Left ventricle myocardium superior (tissue), 1 donor: ENCODE measurements at places on chromosomes 7 and 10.
A peak's percentile ranks its signal among the peaks of the same experiment; 100 is the strongest.

DNA sequence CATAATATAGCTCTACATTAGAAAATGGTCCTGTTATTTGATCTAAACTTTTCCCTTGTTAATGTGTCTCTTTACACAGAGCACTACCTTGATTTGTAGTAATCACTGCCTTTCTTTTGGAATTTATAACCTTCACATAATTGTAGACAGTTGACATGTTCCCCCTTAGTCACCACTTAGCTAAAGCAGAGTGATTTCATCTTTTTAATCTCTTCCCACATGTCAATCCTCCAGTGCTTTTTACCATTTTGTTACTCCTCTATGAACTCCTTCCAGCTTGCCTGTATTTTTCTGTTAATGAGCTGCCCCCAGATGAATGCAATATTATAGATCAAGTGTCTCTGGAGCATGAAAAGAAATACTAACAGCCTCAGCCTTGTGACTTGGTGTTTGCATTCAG lies 2.6 kb upstream of the PPP1R3A start:
- no peak for DNase-seq

DNA sequence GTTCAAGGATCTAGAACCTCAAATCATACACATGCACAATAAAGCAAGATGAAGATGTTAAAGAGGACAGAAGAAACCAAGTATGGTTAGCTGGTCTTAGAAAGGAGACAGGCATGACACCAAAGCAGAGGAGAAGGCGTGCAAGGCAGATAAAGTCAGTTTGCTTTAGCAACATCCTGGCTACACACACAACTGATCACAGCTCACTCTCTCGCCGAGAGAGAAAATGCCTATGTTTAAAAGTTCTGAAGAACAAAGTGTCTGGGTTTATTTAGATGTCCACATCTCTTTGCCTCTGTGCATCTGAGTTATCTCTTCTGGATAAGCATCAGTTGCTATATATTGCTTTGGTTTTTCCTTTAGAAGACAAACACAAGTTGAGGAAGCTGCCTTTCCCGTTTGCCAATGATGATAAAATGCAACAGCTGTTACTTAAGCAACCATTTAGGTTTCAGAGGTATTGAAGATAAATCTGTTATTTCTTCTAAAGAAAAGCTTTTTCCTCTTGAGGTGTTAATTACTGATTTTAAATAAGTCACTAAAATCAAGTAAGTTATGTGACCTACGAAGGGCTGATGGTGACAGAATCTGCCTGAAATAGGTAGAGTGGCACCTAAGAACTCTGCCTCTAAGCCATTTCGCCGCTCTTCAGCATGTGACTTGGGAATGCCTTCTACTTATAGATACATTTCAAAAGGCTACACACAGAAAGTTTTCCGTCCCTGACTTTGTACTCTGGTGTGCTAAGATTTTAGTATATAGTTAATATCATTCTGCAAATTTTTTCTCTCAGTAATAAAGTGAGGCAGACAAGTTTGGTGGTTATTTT lies 146.2 kb upstream of the ASAH2 start:
- DNase-seq, result no peak

- no peak for DNase-seq
Measured at GRCh38 chr7:32559480-32559879, 64.2 kb downstream of the AVL9 start.

DNA sequence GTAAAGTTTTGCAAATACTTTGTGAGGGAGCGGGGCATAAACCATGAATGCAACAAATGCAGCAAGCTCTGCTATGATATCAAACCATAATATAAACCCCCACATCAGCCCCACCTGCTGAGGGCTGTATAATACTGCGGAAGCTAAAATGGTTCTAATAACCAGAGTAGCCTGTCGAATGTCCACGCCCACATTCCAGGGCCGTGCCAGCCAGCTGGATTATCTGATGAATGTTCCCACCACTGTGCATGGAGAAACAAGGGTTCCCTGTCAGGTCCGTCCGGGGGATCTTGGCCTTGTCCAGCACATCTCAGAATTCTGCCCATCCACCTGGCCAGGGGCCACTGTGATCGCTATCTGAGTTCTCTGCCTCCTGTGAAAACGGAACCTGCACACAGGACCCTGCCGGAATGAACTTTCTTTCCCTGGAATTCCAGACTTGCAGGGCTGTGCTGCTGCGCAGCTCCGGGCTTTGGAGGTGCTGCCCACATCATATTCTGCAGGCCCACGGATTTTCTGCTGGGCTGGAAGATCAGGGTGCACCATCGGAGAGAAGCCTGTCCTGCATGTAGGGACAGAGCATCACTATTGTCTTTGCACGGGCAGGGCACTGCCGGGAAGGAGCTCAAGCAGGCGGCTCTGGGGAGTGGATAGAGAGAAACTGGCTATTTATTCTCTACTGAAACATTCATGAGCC lies 77.0 kb upstream of the GNA12 start:
- no peak for DNase-seq

DNA sequence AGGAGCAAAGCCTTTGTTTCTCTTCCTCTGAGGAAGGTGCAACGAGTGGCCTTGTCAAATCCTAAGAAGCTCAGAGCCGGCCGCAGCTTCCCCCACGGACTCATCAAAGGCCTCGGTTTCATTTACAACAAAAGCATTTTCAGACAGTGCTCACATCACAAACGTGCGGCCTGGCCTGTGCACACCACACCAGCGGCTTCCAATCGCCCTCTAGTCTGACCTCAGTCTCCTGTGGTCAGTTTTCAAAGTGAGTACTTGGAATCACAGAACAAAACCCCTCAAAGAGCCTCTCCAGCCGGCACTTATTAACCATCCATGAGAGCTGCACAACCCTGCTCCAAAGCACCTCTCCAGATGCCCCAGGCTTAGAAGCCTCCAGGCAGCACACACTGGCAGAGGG lies 3.3 kb downstream of the RADIL start:
- DNase-seq, result no peak

GRCh38 chr7:17668122-17668521 lies 272.2 kb downstream of the SNX13 start:
- DNase-seq, result no peak

DNA sequence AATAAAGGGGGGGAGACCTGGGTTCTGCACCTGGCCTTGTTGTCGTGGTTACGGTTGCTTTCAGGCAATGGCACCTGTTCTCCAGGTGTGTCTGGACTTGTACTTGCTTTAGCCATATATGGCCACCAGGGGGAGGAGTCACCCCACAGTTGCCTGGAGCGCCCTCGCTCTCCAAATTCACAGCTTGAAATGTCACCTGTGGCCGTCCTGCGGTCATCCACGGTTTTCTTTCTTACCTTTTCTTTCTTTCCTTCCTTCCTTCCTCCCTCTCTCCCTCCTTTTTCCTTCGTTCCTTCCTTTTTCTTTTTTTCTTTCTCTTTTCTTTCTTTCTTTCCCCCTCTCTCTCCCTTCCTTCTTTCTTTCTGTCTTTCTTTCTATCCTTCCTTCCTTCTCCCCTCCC lies 157.2 kb upstream of the ZNF92 start:
- peak; percentile 42 for DNase-seq

GRCh38 chr10:73910764-73911552 lies at the start of gene PLAU:
Gene PLAU, plus strand, starts transcription at chr10:73911132. Its CDS starts 424 bp downstream, at chr10:73911556.
- peak; percentile 77 for DNase-seq

DNA sequence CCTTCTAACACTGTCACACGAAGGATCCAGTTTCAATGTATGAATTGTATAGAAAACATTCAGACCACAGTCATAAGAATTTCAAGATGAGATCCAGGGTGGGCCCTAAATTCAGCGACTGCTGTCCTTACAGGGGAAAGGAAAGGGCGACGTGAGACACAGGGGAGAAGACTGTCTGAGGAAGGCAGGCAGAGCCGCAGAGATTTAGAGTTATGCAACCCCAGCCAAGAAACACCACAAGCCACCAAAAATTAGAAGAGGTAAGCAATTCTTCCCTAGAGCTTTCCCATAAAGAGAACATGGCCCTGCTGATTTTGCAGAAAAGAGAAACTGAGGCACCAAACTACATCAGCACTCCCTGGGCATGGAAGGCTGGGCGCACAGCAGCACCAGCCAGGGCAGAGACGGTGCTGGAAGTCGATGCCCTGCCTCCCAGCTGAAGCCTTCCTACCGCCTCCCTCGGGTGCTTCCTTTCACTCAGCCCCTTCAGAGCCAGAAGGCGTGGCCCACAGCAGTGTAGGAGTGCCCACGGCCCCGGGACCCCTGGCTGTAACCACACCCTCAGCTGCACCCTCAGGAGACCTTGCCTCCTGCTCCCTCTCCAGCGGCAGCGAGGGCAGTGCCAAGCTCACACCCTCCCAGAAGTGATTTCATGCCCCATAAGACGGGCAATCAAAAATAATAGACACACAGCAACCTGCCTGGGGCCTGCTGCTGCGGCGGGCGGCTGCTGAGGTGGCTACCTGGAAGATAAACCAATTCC lies 81.0 kb upstream of the LRRC4 start:
- DNase-seq, result no peak

DNA sequence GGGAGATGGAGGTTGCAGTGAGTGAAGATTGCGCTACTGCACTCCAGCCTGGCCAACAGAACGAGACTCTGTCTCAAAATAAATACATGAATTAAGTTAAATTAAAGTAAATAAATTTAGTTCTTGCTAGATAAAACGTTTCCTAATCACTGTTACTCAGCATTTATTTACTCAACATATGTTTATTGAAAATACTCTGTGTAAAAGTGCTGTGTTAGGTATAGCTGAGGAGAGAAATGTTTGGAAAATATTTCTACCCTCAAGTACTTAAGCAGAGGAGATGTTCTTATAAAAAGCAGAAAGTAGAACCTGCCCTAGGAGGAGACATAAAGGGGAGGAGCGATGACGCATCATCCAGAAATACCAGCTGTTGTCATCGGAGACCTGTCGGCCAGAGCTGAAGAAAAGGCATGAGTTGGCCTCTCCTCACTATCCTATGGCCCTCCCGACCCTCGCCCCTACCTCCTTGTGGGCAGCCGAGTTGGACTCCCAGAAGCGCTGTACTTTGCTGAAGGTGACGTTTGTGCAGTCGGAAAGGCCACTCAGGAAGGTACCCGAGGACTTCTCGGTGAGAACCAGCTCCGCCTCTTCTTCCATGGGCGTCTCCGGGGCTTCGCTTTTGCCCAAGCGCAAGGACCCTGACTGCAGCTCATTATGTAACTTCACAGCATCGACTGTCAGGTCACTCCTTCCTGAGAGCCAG lies 1.1 kb downstream of the RRP12 start:
- DNase-seq, result no peak

DNA sequence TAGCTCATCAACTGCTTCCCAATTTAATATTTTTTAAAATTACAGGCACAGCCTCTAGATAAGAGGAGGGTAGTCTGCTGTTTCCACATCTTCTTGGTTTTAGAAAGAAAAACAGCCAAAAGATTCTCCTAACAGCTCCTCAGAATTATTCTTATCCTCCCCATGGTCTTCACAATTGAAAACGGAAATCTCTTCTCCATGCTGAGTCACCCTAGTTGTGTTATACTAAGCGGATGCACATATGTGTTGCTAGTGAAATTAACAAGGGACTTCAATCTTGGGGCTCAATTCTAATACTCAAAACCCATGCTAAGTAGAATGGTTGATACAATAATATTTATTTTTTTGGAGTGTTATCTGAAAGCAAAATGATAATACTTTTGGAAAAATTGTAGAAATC lies 71.9 kb upstream of the NPY start:
- no peak for DNase-seq

- DNase-seq, result no peak
Measured at GRCh38 chr7:150957133-150958020, 20.7 kb downstream of the KCNH2 start.

DNA sequence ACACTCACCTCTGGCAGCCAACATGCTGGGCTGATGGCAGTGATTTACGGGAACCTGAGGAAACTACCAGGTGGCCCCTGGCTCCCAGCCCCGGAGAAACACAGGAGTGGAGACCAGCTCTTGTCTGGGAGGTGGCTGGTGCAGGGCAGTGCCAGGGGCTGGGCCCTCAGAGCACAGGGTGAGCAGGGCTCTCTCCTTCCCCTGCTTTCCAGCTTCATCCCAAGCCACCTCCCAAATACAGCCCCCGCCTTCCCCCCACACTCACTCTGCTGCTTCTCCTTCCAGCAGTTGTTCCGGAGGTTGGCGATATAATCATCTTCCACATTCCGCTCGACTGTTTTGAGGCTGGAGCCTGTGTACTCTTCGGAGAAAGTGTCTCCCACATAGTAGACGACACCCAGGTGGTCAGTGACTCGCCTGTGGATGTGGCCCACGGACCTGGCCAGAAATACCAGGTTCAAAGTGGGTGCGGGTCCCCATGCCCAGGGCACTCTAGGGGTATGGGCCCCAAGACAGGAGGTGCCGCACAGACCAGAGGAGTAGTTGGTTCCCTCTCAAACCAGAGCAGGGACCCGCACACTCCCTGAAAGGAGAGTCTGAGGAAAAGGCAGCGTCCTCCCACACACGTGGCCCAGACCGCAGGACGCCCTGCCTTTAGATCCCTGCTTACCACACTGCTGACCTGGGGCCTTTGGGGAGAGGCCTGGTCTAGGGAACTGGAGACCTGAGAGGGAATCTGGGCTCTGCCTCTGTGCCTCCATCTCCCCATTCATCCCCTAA lies 18.3 kb downstream of the DNAJB12 start:
- peak; percentile 40 for DNase-seq

GRCh38 chr7:25216837-25217236 lies 11.4 kb downstream of the NPVF start:
- DNase-seq, result no peak

- peak; percentile 77 for DNase-seq
Measured at GRCh38 chr7:101058355-101058754, 26.9 kb upstream of the TRIM56 start.

- DNase-seq, result no peak
Measured at GRCh38 chr10:62374862-62375710, 917 bp downstream of the ZNF365 start.

DNA sequence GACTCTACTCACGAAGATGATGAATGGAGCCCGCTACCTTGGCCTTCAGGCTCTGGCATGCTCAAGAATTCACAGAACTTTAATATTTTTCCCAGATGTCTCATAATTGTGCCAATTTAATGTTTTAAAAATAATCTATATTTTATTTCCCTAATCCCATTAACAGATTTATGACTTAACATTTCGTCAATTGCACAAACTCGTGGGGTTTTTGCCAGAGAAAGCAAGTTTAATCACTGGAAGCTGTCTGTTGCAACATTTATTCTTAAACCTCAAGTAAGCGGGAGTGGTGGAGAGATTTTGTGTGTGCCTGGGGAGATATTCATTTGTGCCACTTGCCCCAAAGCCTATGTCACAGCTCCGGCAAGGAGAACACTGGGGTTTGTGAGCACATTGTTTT lies 117.9 kb downstream of the TEX36 start:
- no peak for DNase-seq

GRCh38 chr7:131502810-131503508 lies 53.5 kb downstream of the PODXL start:
- DNase-seq, result peak; percentile 77

DNA sequence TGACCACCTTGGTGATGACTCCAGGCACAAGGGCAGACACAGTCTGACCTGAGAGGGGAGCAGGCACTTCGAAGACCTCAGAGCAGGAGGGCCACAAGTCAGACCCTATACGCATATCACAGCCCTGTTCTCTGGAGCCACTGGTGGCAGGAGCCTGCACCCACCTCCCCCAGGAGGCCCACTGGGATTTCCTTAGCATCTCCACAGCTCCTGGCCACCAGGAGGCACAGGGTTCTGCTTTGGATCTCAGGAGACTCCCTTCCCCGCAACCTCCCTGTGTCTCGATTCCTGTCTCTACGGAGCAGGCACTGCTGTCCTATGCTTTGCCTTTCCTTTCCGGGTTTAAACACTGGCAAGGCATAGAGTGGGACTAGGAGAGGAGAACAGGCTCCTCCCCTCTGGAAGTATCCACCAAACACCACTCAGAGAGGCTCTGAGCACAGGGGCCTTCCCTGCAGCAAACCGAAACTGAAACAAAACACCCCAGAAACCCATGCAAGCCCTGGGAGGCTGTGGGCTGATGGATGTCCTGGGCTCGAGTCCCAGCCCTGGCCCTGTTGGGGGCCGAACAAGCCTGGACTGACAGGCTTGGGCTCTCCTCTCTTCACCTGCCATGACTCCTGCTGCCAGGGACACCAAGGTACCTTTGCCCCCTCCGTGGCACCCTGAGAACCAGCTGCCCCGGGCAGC lies 166.3 kb downstream of the NEURL1 start:
- DNase-seq, result peak; percentile 73
